ENCODE measurements at places on chromosomes 16 and 17. TPM values are rescaled to one million over a fixed set of nuclear protein-coding genes. Genes with fewer than 3 reads are reported as not detected.

GRCh38 chr16:84758627-84759026, 58.8 kb downstream of the USP10 start:
- H3K4me1 ChIP-seq = peaks cover 77% of the 10 kb centered on the region
- H3K27me3 ChIP-seq = no peaks in the 10 kb centered on the region
- H3K36me3 ChIP-seq = peaks cover 34% of the 10 kb centered on the region
- H3K27ac ChIP-seq = peak overlapping the region; percentile 95

DNA sequence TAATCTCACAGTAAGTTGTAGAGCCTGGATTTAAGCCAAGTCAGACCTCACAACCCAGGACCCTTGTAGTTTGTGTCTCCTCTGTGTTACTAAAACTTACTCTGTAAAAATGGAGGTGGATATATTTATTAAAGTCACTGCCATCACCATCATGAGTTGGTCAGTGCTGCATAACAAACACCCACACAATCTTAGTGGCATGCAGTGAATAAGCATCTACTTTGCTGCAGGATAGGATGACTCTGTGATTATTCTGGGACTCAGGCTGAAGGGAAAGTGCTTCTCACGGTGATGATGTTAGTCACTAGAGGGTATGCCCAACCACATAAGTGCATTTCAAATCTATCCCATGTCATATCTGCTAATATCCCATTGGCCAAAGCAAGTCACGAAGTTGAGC, 398.7 kb downstream of the XYLT1 start:
- peaks cover 16% of the 10 kb centered on the region for H3K4me1 ChIP-seq
- peak overlapping the region; percentile 18 for H3K4me3 ChIP-seq
- H3K27me3 ChIP-seq = no peaks in the 10 kb centered on the region
- H3K36me3 ChIP-seq = no peaks in the 10 kb centered on the region

- no peak overlapping the region for H3K4me3 ChIP-seq
- DNase-seq = no peak
- peak overlapping the region; percentile 81 for H3K27ac ChIP-seq
- H3K4me1 ChIP-seq = no peaks in the 10 kb centered on the region
- H3K36me3 ChIP-seq = peaks cover 6% of the 10 kb centered on the region
Measured at GRCh38 chr17:27367121-27367981, 73.4 kb downstream of the WSB1 start.

GRCh38 chr16:79009896-79010295, 590.6 kb downstream of the MAF start:
- no peak overlapping the region for H3K4me3 ChIP-seq
- H3K4me1 ChIP-seq = peaks cover 7% of the 10 kb centered on the region
- no peak for DNase-seq
- peaks cover 3% of the 10 kb centered on the region for H3K36me3 ChIP-seq

The FA2H gene
- not detected for polyA plus RNA-seq

DNA sequence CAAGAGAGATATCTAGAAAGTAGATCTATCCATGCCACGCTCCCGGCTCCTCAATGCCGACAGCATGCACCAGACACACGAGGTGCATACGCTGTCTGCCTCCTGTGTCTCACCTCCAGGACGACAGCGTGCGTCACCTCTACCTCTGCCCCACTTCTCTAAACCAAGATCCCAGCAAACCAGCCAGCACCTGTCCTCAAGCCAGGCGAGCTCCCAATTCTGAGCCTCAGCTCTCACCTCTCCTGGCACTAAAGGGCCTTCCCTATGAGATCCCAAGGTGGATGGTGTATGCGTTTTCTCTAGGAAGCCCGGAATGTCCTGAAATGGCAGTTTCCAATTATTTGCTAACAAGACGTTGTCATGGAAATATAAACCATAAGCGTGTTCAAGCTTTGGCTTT, 36.2 kb upstream of the RCVRN start:
- H3K36me3 ChIP-seq = no peaks in the 10 kb centered on the region
- H3K4me1 ChIP-seq = no peaks in the 10 kb centered on the region
- H3K27me3 ChIP-seq = no peaks in the 10 kb centered on the region
- DNase-seq = no peak

DNA sequence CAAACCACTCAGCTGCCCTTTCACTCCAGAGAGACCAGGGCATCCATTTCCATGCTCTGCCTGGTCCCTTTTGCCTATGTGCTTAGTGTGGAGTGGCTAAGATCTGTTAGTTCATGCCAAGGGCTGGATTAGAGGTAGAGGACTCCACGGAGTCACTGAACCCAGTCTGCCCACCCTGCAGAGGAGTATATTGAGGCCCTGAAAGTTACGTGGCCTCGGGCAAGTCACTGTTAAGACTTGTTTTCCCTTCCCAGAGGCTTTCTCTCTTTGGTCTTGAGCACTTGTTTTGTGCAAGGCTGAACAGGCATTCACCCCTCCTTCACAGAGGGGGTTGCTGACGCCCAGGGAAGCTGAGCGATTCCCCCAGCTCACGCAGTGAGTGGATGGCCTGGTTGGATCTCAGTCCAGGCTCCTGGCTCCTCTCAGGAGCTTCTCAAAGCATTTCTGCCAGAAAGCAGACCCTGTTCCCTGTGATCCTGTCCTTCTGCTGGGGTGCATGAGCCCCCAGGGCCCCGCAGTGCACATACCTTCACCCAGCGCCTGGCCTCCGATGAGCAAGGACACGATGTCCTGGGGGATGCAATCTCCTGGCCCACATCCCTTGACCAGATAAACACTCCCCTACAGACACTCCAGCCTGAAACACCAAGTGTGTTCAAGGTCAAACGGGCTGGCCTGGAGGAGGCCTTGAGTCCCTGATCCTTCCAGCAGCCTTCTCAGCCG, 153.4 kb upstream of the GSE1 start:
- peaks cover 9% of the 10 kb centered on the region for H3K27me3 ChIP-seq
- H3K27ac ChIP-seq = no peak overlapping the region
- H3K36me3 ChIP-seq = no peaks in the 10 kb centered on the region
- H3K4me1 ChIP-seq = peaks cover 21% of the 10 kb centered on the region
- no peak overlapping the region for H3K4me3 ChIP-seq

DNA sequence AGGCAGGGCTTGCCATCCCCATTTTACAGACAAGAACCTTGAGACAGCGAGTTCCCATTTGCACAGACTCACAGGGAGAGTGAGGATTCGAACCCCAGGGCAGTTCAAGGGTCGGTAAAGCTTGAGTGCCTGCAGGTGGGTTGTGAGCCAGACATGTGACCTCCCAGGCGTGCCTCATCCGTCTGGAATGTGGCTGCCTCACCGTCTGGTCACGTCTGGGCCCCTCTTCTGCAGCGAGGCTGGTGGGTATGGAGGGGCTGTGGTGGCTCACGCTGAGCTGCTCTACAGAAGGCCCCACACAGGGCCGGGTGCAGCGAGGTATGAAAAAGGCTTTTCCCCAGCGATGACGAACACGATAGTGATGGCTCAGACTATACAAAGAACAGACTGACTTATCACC, 35.8 kb upstream of the LHX1 start:
- H3K4me1 ChIP-seq = no peaks in the 10 kb centered on the region
- H3K27ac ChIP-seq = no peak overlapping the region
- H3K36me3 ChIP-seq = no peaks in the 10 kb centered on the region
- H3K4me3 ChIP-seq = no peak overlapping the region
- H3K27me3 ChIP-seq = peaks cover 8% of the 10 kb centered on the region

Measured in naive thymus-derived CD8-positive, alpha-beta T cell (primary cell).